ENCODE measurements at places on chromosomes 11 and 22. TPM values are rescaled to one million over a fixed set of nuclear protein-coding genes. Genes with fewer than 3 reads are reported as not detected.

GRCh38 chr22:44091021-44091721 lies 67.1 kb downstream of the PARVB start:
- no peak for DNase-seq

The ALDH3B2 gene
- total RNA-seq: not detected

- no peak for DNase-seq
Observed at GRCh38 chr11:27120211-27120610, 79.6 kb downstream of the BBOX1 start.

GRCh38 chr11:75810637-75811390 lies 4.2 kb upstream of the UVRAG start:
- no peak for DNase-seq

The DEPDC5 gene
- 5.4 TPM for total RNA-seq

- no peak for DNase-seq
Observed at GRCh38 chr11:76033699-76034098, 172.6 kb downstream of the WNT11 start.

DNA sequence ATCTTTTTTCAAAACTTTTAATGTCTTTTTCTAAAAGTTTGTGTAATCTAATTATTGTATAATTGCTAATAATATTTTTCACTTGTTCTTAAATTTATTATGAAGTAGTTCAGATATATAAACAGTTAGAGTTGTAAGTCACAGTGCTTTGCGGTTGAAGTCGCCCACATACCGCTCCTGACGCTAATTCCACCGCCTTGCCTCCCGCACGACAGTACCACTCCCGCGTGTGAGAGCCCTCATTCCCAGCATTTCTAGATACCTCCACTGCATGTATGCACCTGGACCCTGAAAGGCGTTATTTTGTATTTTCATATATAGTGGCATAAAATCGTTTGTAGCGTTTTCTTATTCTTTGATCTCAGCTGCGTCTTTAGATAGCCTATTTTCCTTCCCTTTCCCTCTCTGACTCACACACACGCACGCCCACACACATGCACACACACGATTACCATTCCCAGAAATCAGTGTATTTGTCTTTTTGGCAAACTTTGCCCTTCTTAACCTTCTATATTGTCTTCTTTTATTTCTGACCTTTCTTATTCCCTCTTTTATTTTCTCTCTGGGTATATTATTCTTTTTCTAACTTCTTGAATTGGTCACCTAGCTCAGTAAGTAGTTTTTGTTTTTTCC lies 56.4 kb upstream of the PITPNB start:
- DNase-seq: no peak

The ZNF214 gene
- total RNA-seq: 1.5 TPM

DNA sequence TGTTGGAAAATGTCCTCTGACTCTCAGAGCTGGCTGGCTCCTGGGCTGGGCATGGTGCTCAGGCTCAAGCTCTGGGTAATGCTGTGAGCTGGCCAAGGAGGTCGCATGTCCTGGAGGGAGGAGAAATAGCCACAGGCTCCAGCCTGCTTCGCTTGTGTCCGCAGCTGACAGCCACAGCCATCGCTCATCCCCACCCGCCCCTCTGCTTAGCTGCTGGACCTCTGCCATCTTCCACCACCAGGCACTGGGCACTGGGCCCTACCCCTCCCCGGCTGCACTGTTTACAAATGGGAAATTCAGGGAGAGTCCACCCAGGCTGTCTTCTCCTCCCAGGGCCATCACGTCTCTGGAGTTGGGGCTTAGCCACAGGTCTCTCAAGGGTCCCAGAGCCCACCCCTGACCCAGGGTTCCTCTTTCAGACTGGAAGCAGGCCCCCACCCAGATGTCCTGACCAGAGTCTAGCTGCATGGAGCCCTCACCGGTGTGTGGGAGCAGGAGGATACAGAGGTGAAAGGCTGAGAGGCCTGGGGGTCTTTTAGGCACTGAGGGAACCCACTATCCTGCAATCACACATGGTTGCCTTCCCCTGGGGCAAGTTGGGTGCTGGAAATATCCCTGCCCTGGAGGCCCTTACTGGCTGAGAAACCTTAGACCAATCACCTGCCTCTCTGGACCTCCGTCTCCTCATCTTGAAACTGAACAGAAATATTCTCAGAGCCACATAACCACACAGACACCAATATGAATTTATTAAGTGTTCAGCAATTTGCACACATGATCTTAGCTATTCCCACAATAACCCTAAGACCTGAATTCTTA lies 62.7 kb downstream of the CD82 start:
- DNase-seq: no peak

DNA sequence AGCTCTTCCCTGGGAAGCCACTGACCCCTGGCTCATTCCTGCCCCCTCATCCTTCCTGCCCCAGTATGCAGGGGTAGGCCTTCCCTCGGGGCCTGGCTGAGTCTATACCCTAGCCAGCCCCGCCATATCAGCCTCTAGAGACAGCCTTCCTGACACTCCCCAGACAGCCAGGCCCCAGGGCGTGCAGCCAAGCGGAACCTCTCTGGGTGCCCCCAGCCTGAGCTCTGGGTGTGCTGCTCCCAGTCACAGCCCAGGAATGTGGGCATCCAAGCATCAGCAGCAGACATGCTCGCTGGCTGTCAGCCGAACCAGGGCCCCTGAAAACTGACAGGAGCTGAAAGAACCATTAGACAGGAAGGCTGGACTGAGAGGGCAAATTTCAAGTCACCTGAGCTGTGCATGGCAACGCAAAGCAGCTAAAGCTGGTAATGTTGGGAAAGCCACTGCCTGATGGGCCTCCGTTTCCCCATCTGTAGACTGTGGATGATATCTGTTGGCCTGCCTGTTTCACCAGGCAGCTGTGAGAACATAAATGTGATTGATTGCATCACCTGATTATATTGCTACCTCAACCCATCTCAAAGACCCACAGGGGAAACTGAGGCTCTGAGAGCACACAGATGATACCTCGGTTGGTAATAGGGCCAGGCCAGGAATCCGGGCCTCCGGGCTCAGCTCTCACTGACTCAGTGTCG lies 93.2 kb downstream of the LRRC32 start:
- DNase-seq: peak; percentile 67
